ENCODE measurements at places on chromosomes 11 and 22. TPM values are rescaled to one million over a fixed set of nuclear protein-coding genes. Genes with fewer than 3 reads are reported as not detected.

NXPE2 gene
- under 0.01 TPM for total RNA-seq

TESMIN gene
- 0.87 TPM for total RNA-seq

MS4A6A gene
- not detected for total RNA-seq

APOL3 gene
- total RNA-seq: 7.9 TPM

SELENOH gene
- total RNA-seq: 131 TPM

GLYAT gene
- total RNA-seq: not detected

DGCR6 gene
- 2.2 TPM for total RNA-seq

DRD4 gene
- total RNA-seq: not detected

All from uterine smooth muscle cell (primary cell).